NCI-H524 treated with DMSO at 0.1 percent for 48 hours (cell line): ENCODE measurements at places on chromosomes 13 and 19.
A peak's percentile ranks its signal among the peaks of the same experiment; 100 is the strongest.

- DNase-seq, result no peak
Measured at GRCh38 chr19:1383017-1383311, 743 bp upstream of the NDUFS7 start.

DNA sequence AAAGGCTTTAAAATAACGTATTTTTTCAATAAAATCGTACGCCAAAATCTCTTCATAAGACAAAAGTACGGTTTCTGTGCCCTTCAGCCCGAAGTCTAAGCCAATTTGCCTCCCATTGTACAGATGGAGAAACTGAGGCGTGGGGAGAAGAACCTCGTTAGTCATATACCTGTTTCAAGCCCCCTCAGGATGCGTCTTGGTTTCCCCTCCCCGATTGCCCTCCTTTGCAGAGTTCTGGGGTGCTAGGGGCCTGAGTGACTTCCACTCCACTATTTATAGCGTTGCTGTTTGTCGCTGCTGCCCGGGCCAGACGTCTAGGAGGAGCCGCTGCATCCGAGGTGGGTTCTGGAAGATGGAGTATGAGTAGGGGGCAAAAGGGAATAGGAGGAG, 2.3 kb upstream of the LTBP4 start:
- DNase-seq, result no peak

DNA sequence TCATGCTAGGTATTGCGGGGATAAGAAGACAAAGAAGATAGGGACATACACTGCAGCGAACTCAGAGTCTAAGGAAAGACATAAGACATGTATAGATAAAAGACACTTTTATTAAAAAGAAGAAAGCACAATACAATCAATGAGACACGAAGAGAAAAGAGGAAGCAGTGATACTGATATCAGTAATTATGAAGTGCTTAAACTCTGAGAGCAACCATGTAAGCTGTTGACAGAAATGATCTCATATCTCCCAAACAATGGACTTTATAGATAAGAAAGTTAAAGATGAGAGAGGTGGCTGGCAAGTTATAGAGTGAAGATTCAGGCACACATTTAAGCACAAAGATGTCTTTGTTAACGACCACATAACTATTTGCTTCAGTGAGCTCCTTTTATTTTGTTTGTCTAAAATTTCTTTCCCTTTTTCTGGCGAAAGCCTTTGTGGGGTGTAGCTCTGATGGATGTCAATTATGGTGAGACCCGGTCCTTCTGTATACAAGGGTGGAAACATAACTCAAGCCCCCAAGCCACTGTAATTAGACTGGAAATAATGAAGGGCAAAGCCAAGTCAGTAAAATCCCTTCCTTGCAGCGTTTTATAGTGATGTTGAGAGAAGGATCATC, 818.0 kb upstream of the SLC10A2 start:
- DNase-seq, result no peak

GRCh38 chr19:10404888-10405820, 1.8 kb upstream of the CDC37 start:
- no peak for DNase-seq

- no peak for DNase-seq
Measured at GRCh38 chr19:56351208-56351607, 36.6 kb upstream of the ZSCAN5A start.

GRCh38 chr19:46640656-46641055, 4.7 kb upstream of the GNG8 start:
- no peak for DNase-seq

- DNase-seq, result no peak
Measured at GRCh38 chr19:46388311-46389095, 24.9 kb downstream of the CCDC8 start.

- no peak for DNase-seq
Measured at GRCh38 chr13:110317496-110318195, 10.6 kb downstream of the COL4A2 start.

GRCh38 chr19:50724522-50725217, 1.5 kb downstream of the CLEC11A start:
- peak; percentile 86 for DNase-seq

- no peak for DNase-seq
Measured at GRCh38 chr19:45769821-45770191, 754 bp upstream of the SIX5 start.

DNA sequence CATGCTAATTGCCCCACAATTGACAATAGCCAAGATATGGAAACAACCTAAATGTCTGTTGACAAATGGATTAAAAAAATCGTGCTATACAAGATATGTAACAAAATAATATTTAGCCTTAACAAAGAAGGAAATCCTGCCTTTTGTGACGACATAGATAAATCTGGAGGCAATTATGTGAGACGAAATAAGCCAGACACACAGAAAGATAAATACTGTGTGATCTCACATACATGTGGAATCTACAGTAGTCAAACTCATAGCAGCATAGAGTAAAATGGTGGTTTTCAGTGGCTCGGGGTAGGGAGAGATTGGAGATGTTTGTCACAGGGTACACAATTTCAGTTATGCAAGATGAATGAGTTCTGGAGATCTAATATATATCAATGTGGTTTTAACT, 895.8 kb downstream of the SLITRK6 start:
- no peak for DNase-seq

DNA sequence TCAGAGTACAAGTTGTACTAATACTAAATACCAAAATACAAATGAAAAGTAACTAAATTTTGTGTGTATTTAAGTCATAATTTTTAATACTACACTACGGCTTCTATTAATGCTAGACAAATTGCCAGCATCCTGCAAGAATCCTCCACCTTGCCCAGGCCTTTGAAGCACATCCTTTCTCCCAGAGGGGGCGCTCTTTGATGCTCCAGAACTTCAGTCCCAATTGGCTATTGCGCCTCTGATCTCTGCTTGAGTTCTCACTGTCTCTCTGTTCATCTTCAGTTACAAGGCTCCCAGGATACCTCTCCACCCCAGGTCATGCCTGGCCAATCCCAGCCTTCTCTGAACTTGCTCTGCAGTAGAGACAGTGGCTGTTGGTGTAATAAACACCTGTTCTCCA, 141.0 kb downstream of the DCLK1 start:
- DNase-seq, result no peak

DNA sequence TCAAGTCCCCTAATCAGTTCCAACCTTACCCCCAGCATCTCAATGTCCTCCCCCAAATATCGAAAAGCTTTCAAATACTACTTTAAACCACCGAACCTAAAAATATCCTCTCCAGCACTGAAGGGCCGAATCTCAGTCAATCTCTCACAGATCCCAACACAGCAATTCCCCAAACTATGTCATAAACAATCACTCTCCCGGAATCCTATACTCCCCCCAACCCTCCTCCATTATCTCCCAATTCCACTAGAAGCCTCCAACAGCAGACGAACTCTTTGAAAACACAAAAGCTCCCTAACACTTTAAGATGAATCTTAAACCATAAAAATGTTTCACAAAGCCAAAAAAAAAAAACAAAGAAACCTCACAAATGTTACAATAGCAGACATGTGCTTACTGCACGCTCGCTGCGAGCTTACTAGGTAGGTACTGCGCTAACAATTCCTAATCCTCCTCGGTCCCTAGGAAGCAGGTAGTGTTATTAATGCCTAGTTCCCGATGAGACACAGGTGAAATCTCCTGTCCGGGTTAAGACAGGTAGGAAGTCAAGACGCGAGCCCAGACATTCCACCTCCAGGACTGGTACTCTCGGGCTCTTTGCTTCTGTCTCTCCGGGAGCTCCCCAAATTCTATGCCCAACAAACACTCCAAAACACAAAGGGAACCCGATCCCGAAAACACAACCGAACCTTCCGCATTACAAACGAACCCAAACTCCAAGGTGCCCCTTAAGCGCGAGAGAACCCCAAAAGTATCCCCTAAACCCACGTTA, 14.2 kb downstream of the FBXO46 start:
- no peak for DNase-seq

DNA sequence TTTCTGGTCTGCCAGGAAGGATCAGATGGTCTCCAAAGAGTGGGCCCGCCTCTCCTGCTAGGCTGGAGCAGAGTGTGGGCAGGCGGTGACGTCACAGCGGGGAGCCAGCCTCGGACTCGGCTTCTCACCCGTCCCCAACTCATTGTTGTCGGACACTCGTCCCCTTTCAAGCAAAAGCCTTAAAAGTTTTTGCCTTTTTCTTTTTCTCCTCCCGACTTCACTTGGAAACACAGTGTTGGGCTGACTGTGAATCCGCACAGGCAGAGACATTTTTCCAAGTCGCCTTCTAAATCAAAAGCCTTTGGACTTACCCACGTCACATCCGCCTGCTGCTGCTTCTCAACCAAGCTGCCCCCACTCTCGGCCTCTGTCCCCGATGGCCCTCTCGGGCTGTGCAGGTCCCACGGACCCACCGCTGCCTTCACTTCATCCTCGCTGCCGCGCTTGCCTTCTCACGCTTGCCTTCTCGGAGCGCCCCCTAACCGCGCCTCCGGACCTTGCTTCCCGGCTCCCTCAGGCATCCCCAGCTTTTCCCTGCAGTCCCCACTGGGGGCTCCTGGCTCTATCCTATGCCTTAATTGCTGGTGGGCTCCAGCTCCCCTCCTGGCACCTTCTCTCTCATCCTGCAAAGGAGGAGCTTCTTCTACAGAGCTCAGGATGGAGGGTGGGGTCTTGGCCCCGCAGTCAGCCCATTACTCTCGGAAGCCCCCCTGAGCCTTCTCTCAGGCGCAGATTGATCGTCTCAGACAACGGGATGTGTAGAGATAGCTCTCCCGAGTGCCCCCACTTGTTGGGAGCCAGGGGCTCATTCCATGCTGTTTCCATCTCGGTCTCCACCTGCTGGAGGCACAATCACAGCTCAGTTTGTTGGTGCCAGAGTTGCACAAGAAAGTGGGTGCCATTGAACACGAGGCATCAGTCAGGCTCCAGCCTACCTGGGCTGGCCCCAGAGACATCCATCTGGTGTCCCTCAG, 3.9 kb upstream of the ZNF135 start:
- DNase-seq, result no peak

GRCh38 chr13:45226024-45226423, 25.2 kb upstream of the KCTD4 start:
- DNase-seq, result no peak

DNA sequence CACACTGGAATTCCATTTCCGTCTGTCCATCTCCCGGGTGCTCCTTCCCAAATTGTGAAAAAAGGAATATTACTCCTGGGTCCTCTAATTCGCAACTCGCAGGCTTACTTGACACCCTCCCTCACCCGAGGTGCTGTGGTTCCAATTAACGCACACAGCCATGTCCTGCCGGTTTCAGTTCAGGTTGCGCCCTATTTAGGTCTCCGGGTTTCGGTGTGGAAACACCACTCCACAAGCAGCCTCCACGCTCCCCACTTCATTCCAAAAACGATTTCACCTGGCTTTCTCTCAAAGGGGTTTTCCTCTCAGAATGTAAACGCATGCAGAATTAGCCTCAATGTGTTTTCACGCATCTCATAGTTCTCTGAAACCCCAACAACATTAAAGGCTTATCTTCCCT, 37.9 kb downstream of the NAXD start:
- DNase-seq, result no peak

DNA sequence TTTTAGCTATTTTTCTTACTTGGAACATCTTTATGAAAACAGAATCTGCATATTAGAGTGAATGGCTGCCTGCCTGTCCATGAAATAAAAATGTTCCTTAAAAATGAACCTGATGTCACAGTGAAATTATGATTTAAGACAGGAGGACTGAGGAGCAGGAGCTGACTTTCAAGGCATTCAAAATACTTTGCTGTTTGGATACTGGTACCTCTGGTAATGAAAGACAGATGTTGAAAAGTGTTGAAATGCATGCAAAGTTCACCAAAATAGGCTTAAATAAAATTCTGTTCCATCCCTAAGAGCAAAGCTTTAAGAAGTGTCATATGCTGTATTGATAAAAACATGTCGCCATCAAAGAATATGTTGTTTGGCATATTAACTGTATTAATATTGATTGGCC, 1.7 kb downstream of the ARHGEF7 start:
- no peak for DNase-seq

GRCh38 chr13:78193846-78194245, 275.2 kb upstream of the EDNRB start:
- no peak for DNase-seq

GRCh38 chr19:14554382-14554812, 17.5 kb downstream of the NDUFB7 start:
- DNase-seq, result peak; percentile 27

DNA sequence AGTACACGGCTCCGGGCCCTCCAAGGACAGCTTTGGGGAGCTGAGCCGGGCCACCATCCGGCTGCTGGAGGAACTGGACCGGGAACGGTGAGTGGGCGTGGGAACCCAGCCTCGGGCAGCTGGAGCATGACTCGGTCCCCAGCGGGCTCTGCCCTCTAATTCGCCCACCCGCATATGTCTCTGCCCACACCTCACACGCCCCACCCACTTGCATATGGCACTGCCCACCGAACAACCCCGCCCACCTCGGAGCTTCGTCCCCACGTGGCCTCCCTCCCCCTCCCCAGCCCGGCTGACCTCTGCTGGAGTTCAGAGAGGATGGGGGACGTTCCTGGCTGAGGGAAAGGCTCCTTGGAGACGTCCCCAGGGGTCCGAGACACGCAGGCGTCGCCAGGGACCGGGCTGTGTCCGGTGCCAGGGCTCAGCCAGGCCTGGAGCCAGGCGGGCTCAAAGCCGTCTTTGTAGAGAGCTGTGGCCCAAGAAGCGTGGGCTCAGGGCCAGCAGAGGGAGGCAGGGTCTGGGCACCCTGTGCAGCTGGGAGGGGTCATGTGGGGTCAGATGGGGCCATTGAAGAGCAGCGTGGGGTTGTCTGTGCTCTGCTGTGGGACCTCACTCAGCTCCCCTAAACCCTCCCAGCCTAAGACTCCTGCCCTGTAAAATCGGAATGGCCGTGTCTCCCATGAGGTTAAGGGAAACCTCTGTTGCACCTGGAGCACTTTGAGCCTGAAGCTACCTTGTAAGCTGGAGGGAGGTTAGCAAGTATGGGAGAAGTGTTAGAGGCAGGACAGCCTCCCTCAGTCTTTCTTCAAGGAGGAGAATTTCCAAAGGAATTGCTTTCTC, 3.8 kb downstream of the APC2 start:
- no peak for DNase-seq

DNA sequence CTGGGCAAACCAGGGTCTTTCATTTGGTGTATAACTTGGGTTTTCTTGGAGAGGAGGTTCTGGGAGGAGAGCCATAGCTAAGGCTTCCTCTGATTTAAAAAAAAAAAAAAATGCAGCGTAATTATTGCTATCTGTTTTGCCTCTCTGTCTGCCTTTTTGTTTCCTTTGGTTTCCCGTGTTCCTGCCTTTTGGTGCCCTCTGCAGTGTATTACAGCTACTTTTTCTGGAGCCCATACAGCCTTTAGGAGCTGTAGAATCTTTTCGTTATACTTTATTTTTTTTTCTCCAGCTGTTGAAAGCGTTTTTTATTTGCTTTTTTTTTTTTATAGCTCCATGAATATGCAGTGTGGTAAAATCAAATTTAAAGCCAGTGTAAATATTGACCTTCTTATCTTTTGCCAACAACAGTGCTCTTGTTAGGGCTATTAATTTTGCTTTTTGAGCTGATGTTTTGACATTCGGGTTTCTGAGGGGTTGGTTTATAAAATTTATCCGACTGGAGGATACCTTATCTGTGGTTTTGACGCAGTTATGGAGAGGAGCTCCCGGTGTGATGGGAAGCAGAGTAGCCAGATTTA, 38.1 kb downstream of the ZNF493 start:
- no peak for DNase-seq

DNA sequence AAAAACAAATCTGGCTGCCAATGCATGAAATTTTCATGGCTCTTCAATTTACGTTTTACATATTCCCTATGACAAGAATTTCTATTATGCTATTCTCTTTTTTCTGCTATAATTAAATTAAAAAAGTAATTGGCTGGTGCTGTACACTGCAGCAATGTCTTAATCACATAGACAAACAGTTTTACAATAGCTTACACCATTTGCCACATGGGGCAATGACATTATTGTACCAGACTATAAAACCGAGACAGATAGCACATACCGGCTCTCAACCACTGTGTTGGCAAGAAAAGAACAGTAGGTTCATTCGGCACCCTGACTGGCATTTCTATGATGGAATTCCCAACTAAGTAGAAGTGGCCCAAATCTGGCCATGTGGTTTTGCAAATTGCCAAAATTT, 67.7 kb downstream of the DACH1 start:
- DNase-seq, result no peak
